ENCODE measurements at places on chromosomes 3 and 15.
A peak's percentile ranks its signal among the peaks of the same experiment; 100 is the strongest.

DNA sequence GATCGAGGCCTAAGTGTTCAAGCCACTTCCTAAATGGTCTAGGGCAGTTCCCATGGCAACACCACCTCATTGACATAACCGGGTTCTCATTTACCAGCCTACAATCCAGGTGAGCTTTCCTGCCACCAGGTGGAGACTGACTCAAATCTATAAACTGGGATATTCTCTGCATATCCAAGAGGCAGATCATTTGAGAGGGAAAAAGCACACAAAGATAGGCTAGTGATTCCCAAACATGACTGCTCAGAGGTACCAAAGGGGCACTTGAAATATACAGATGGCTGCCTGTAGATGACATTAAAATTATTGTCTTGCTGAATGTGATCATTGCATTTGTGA is 141.3 kb upstream of the PROK2 start:
- DNase-seq = no peak

DNA sequence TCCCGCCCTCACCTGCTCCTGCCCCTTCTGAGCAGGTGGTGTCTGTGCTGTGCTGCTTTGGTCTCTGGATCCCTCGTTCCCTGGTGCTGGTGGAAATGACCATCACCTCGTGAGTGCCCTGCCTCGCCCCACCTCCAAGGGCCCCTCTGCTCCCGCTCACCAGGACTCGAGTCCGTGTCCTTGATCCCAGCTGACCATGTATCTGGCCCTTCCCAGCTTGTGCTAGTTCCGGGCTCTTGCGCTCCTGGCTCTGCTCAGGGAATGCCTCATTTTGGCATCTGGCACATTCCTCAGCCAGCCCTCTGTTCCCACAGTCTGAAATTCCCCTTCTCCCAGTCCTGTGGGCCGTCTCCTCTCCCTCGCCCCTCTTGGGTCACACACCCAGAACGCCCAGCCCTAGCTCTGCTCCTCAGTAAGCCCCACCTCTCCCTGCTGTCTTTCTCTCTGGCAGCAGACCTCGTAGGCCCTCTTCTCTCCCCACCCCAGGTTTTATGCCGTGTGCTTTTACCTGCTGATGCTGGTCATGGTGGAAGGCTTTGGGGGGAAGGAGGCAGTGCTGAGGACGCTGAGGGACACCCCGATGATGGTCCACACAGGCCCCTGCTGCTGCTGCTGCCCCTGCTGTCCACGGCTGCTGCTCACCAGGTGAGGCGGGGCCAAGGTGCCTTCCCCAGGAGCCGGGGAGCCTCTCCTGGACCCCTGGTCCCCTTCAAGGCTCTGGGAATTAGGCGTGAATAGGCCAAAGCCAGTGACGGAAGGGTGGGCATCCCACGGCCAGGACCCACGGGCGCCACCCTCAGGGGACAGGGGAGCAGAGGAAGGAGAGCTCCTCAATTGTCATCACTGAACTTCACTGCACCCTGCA is 11.5 kb downstream of the SLC51A start:
- no peak for DNase-seq

DNA sequence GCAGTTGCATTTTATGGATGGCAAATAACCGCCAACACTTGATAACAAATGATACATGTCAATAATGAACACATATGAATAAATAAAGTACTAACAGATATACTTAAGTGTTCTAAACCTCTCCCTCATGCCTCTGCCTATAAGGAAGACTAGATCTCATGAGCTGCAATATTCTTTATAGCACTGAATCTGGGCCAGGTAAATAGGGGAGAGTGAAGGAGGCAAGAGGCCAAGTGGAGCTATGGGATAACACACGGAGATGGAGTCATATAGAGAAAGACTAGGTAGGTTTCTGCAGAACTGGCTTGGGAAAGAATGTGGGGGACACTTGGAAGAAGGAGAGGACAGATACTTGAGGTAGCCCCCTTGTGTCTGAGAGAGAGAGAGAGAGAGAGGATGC is 354.2 kb upstream of the CFAP20DC start:
- DNase-seq = no peak

DNA sequence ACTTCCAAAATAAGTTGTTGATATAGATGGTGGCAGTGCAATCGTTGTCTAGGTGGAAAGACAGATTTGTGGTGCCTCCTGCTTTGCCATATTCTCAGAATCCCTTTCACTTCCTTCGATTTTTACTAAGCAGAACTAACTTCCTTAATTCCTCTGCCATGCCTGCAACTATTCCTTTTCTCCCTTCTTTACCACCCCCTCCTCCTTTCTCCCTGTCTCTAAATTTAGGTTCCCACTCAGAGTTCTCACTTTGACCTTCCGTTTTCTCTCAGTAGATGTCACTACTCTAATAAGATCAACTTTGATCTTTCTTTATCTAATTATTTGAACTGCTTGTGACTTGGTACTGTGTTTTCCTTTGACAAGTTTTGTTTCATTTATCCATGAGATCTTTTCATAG is 351.2 kb downstream of the LPP start:
- peak; percentile 6 for DNase-seq

- DNase-seq = no peak
These were observed 18.4 kb upstream of the NEK10 start for GRCh38 chr3:27387625-27388024.

- no peak for DNase-seq
These were observed 216.4 kb downstream of the RBMS3 start for GRCh38 chr3:29497282-29497681.

DNA sequence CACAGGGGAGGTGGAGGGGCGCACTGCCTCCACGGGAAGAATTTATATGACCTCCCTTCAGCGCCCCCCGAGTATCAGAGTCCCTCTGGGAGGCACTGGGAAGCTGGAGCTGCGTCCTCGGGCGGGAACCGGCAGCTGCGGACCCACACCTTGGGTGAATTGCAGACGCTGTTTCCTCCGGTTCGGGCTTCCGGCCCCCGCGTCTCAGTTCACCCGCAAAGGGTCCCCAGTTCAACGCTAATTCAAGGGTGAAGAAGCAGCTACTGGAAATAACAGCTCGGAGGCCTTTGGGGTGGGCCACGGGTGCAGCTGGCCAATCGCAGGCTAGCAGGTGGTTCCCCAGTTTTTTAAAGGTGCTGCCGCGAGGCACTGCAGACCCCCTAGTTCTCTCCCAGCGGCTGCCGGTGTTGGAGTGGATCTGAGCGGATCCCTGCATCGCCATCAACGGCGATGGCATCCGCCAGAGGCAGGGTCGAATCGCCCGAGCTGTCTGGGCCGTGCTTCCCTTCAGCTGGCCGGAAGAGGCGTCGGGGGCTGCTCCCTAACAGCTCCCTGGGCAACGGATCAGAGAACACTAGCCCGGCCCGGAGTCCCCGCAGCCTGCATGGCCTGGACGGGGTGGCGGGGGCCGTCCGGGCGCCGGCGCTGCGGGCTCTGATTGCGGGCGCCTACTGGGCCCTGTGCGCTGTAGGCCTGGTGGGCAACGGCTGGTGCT is 19.4 kb upstream of the ADAMTS7 start:
- no peak for DNase-seq

- DNase-seq = no peak
These were observed 4.9 kb downstream of the IL17RD start for GRCh38 chr3:57160076-57160764.

DNA sequence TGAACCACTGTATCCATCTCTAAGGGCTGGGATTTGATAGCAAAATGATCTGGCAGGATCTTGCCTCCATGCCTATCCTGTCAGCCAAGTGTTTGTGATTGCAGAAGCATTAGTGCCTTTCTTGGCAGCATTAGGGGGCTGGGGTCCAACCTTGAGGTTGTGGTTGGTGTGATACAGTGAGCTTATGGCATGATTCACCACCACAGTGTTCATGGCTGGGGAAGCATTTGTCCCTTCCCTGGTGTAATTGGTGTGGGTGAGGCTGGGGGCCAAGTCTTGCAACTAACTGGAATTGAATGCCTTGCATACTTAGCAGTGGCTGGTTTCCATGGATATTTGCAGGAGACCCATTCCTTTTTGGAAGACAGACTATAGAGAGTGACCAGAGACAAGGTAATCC is 271.0 kb upstream of the TBL1XR1 start:
- DNase-seq = no peak

GRCh38 chr3:109728861-109729494 is 391.6 kb upstream of the DPPA4 start:
- DNase-seq = no peak

DNA sequence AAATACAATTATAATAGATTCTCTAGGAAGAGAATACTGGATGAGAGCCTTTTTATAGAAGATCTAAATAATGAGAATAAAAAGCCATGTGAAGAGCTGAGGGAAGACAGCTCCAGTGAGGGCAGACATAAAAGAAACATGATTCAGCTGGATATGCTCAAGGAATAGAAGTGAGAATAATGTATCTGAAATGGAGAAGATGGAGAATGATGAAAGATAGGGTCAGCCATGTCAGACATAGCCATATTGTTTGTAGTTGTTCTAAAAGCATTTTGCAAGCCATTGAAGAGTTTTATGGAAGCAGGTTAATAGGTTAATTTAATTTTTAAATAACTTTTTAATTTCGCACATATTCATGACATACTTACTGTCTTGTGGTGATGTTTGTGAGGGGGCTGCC is 713.5 kb upstream of the ARPP21 start:
- no peak for DNase-seq

- DNase-seq = no peak
These were observed 56.1 kb downstream of the VGLL3 start for GRCh38 chr3:86934851-86935250.

DNA sequence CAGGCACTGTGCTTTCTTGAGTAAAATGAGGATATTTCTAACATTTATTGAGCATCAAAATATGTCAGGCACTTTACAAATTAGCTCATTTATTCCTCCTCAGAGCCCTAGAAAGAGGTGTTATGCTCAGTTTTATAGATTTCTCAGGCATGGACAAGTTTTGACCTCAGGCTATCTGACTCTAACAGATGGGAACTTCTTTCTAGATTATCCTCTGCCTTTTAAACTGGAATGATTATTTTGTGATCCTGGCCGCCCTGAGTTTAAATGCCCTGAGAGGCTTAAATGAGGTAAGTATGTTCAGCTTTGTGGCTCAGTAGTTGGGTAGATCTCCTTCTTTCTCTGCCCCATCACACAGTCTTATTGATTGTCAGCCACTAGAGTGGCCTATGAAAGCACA is 32.3 kb upstream of the ATP1B3 start:
- no peak for DNase-seq

Measured in suppressor macrophage (primary cell).